HTR-8/SVneo (cell line): ENCODE measurements at places on chromosomes 1 and 21.

- DNase-seq = no peak
Measured at GRCh38 chr1:170660281-170660713, 3.6 kb upstream of the PRRX1 start.

GRCh38 chr21:45351526-45352275 lies 53.3 kb upstream of the COL18A1 start:
- DNase-seq = no peak

DNA sequence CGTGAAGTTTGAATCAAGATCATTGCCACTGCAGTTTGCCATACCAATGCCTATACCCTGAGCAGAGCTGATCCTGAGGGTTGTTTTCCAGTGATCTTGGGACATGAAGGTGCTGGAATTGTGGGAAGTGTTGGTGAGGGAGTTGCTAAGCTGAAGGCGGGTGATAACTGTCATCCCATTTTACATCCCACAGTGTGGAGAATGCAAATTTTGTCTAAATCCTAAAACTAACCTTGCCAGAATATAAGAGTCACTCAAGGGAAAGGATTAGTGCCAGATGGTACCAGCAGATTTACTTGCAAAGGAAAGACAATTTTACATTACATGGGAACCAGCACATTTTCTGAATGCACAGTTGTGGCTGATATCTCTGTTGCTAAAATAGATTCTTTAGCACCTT lies 78.6 kb downstream of the FMN2 start:
- no peak for DNase-seq

DNA sequence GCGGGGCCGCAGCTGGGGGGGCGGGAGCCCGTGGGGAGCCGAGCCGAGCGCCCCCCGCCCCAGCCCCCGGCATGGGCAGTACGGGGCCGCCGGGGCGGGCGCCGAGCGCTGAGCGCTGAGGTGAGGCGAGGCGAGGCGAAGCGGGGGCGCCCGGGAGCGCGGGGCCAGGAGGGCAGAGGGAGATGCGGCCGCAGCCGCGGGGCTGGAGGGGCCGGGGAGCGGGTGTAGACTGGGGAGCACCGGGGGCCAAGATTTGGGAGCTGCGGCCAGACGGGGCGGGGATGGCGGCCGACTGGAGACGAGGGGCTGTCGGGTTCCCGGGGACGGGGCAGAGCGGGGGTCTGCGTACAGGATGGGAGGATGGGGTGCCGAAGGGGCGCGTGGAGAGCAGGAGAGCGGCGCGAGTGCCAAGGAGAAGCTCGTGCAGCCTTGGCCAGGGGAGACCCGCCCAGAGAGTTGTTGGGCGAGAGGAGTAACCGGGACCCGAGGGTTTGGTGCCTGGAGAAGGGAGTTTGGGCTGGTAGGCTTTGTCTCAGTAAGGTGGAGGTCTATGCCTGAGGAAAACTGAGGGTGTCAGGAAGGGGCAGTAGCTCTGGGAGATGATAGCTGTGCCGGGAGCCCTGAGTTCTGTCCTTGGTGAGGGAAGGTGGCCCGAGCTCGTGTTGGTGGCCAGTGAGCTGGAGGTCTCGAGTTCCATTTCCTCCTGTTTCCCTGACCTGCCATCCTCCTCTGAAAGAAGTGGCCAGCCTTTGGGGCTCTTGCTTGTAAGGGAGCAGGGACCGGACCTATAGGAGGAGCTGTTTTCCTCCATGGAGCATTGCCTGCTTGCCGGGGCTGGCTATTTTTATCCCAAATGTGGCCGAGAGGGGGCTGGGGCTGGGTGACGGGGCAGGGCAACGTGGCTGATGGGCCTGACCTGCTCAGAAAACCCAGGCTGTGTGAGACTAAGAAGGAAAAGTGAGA lies 539 bp downstream of the ATP8B2 start:
- peak; percentile 77 for DNase-seq

- no peak for DNase-seq
Measured at GRCh38 chr1:113373644-113374043, 16.7 kb upstream of the MAGI3 start.

DNA sequence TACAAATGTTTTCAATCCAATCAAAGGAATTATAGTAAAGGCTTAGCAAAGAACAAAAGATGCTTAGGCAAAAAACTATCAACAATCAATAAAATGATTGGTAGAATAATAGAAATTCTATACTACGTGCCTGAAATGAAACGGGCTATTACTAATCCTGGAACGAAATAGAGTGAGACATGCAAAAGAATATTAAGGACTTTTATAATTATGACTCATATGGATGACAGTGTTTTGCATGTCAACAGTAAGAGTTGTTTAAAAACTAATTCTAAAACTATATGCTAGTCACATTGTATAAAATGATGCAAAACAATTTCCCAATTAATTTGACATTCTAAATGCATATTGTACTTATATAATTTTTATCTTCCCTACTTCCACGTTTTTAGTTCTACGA lies 35.6 kb downstream of the LRRIQ3 start:
- no peak for DNase-seq

- DNase-seq = no peak
Measured at GRCh38 chr1:11453742-11454491, 25.0 kb upstream of the DISP3 start.

GRCh38 chr1:53860967-53861411 lies 22.9 kb upstream of the NDC1 start:
- peak; percentile 52 for DNase-seq

GRCh38 chr1:73181190-73181540 lies 898.8 kb upstream of the NEGR1 start:
- no peak for DNase-seq

DNA sequence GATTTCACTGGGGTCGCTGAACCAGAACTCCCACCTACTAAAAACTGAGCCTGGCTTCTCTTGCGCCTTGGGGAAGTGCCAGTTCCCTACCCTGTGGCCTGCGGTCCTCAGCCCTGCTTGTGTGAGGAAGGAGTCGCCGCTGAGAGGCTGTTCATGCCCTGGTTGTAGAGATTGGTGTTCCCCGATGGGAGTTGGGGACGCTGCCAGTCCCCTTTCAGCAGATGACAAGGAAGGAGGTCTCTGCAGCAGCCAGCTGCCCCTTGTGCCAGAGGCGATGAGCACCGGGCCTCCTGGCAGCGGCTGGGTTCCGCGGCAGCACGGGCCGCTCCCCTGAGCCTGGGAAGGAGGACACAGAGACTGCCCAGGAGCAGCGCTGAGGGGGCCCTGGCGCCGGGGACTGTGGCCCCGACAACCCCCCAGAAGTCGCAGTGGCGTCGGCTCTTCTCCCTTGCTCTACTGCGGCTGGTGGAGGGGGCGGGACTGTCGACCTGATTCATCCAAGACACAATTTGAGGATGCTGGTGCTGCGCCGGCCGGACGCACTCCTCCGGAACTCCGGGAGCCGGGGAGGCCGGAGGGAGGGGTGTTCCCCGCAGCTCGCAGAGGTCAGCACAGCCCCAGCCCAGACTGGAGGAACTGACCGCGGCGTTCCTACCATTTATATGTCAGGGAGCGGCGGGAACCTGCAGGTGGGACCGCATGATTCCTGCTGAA lies 12.0 kb upstream of the ADORA3 start:
- no peak for DNase-seq

DNA sequence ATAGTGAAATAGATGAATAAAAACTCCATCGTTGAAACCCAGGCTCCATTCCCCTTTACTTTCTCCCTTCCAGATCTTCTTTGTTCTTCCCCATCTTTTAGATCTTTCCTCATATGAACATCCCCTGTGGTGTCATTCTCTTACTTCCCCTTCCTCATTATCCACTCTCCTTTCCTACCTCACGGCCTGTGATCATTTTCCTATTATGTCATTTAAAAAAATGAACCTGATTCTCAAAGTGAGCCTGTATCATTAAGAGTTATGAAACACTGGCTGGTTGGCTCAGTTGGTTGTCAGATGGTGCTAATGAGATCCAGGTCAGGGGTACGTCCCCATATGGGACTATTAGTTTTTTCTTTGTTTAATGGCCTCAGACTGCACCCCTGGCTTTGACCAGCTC lies 38.3 kb downstream of the TCEANC2 start:
- no peak for DNase-seq

- no peak for DNase-seq
Measured at GRCh38 chr1:59761443-59761842, 53.3 kb upstream of the HOOK1 start.

- DNase-seq = no peak
Measured at GRCh38 chr1:38577385-38577784, 282.2 kb downstream of the RRAGC start.

GRCh38 chr1:220768126-220768601 lies 18.5 kb upstream of the MTARC1 start:
- DNase-seq = no peak

- no peak for DNase-seq
Measured at GRCh38 chr1:6495041-6495441, 3.6 kb upstream of the PLEKHG5 start.

DNA sequence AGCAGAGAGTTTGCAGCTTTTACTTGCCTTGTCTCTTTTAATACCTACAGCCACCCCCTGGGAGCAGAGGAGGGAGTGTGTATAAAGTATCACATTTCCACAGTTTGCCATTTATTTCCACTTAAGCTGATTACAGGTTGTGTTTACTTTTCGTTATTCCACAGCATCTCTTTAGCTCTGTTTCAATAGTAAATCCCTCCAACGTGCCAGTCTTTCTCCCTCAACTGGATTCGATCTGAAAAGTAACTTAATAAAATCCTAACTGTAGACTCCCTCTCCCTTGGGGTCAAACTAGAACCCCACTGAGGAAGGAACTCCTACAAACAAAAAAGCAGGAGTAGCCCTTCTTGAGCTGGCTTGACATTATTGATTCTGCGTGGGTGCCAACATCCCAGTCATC lies 3.1 kb upstream of the FCGR2A start:
- no peak for DNase-seq

GRCh38 chr1:66296951-66297350 lies 237.0 kb upstream of the SGIP1 start:
- no peak for DNase-seq

GRCh38 chr1:208100906-208101305 lies 143.3 kb downstream of the PLXNA2 start:
- DNase-seq = no peak

GRCh38 chr1:206887701-206888100 lies 9.5 kb upstream of the IL24 start:
- DNase-seq = no peak

DNA sequence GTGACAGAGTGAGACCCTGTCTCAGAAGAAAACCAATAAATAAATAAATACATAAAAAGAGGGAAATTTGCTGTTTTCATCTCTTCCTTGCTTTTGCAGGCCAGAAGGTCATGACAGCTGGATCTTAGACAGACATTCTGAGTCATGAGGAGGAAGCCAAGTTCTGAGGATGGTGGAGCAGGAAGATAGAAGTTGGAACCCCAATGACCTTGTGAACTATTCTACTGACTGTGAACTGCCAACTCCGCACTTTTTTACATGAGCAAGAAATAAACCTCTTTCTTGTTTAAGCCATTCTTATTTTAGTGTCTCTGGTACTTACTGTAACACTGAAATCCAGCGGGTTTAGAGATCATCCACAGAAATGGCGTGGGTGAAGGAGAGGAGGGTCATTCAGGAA lies 8.5 kb downstream of the CD84 start:
- DNase-seq = no peak

DNA sequence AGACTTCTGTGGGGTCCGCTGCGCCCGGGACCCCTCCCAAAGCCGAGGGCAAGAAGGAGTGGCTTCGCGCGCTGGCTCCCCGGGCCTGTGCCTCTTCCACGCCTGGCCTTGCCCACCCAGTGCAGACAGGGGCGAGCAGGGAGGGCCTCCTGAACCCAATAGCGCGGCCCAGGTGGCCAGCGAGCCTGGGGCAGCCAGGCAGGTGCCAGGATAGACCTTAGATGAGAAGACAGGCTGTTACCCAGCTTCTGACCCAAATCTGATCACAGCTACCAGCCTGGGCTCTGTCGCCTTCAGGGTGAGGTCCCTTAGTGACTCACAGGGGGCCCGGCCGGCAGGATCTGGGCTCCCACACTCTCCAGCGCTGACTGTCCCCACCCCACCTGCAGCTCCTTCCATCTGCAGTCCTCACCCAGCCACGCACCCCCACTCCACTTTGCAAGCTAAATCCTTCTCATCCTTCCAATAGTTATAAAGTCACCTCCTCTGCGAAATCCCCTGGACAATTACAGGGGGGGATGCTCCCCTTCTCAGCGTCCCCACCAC lies 9.6 kb downstream of the CLEC20A start:
- DNase-seq = no peak

DNA sequence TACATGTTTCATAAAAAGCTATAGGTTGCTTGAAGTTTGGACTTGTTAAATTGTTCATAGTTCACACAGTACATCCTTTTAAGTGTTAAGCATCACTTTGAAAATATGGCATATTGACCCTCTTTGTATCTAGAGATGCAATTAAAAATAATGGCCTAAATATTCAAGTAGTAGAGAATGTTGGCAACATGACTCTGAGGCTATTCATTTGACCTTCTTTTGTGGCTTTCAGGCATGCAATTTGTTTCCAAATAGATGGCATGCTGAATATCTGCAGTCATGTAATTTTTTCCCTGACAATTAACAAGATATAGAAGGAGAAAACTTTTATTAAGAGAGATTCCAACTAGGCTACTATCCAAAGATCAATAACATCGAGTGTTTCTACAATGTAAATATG lies 230.5 kb upstream of the ZRANB2 start:
- DNase-seq = no peak
